ENCODE measurements at places on chromosomes 11 and 22. TPM values are rescaled to one million over a fixed set of nuclear protein-coding genes. Genes with fewer than 3 reads are reported as not detected.

Gene CCDC179
- not detected for total RNA-seq

Gene SSRP1
- 126 TPM for total RNA-seq

Gene CAT
- total RNA-seq = 11.6 TPM

Gene LYVE1
- total RNA-seq = not detected

Gene C11orf52
- 1.0 TPM for total RNA-seq

Gene VWCE
- 0.57 TPM for total RNA-seq

Data from nasal cavity respiratory epithelium epithelial cell of viscerocranial mucosa (primary cell).